Smooth muscle cell of the pulmonary artery (primary cell): ENCODE measurements at places on chromosomes 4 and X. TPM values are rescaled to one million over a fixed set of nuclear protein-coding genes. Genes with fewer than 3 reads are reported as not detected.

EFHC2 gene
- 0.07 and 0.13 TPM in 2 replicates for total RNA-seq

TEX13B gene
- total RNA-seq, result not detected in 2 replicates

VCX3A gene
- not detected in 2 replicates for total RNA-seq

MUC7 gene
- not detected in 2 replicates for total RNA-seq

HADH gene
- 12.1 and 13.9 TPM in 2 replicates for total RNA-seq
